T47D (cell line): ENCODE measurements at places on chromosomes 1 and 21.

DNA sequence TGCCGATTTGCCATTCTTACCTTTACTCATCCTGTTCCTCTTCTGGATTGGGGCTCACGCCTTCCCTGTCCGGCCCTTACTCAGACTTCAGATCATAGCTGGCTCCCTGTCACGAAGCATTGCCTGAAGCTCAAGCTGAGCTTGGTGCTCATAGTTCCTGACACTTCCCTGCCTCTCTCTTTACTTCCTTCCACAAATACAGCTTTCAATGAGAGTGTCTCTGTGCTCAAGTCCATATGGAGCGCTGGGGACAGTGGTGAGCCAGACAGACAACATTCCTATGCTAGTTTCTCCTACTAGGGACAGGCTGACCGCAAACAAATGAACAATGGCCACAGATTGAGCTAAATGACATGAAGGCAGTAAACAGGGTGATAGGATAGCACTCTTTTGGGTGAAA lies 38.1 kb downstream of the HHAT start:
- DNase-seq, result peak; percentile 98

GRCh38 chr1:230113593-230114236 lies 46.7 kb downstream of the GALNT2 start:
- no peak for DNase-seq

GRCh38 chr1:158153179-158153578 lies 27.5 kb upstream of the CD1D start:
- no peak for DNase-seq

DNA sequence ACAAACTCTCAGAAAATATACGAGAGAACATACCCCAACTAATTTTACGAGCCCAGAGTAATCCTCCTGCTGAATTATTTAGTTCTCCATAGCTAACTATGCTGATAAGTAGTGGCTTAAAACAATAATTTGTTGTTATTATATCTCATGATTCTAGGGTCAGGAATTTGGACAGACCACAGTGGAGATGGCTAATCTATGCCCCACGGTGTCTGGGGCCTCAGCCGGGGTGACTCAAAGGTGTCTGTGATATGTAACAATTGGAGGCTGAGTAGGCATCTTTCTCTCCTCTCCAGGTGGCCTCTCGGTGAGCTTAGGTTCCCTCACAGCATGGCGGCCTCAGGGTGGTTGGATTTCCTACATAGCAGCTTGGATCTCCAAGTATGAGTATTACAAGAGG lies 35.4 kb upstream of the FOXO6 start:
- DNase-seq, result no peak

- DNase-seq, result no peak
These were observed 46.9 kb upstream of the ADARB1 start for GRCh38 chr21:45027241-45028196.

- DNase-seq, result no peak
These were observed 2.5 kb downstream of the TRNP1 start for GRCh38 chr1:26996024-26996423.

DNA sequence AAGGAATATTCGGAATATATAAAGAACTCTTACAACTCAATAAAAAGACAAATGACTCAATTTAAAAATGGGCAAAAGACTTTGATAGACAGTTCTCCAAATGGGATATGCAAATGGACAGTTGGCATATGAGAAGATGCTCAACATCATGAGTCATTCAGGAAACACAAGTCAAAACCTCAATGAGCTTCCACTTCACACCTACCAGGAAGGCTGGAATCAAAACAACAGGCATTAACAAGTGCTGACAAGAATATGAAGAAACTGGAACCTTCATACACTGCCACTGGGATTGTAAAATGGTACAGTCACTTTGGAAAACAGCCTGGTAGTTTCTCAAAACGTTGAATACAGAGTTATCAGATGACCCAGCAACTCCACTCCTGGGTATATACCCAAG lies 17.2 kb downstream of the PGBD5 start:
- DNase-seq, result no peak

DNA sequence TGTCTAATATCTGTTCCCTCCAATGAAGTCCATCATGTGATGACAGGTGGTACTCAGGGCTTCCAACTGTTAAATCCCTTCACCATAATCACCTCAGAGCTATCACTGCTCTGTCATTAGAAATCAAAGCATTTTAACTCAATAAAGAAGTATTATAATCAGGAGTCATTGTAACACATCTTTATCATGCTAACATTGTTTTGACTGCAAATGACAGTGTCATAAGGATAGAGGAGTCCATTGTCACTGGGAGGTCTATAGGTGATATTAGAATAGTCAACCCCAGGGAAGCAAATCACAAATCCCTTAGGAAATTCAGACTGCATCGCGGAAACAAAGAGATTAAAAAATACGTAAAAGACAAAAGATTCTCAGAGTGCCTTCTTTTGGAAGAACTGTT lies 30.8 kb downstream of the LRRC53 start:
- DNase-seq, result no peak

GRCh38 chr1:98034505-98034904 lies 113.7 kb upstream of the DPYD start:
- no peak for DNase-seq

GRCh38 chr1:36224537-36225282 lies 467 bp downstream of the THRAP3 start:
- peak; percentile 46 for DNase-seq

GRCh38 chr1:184569106-184569505 lies 182.3 kb downstream of the C1orf21 start:
- DNase-seq, result no peak

GRCh38 chr1:51648180-51649109 lies 31.6 kb downstream of the OSBPL9 start:
- no peak for DNase-seq

- no peak for DNase-seq
These were observed 47.5 kb downstream of the YARS1 start for GRCh38 chr1:32769524-32770220.

- no peak for DNase-seq
These were observed 128.8 kb downstream of the KIAA0319L start for GRCh38 chr1:35428360-35428759.

- DNase-seq, result no peak
These were observed 709.3 kb downstream of the KCNT2 start for GRCh38 chr1:195898924-195899323.

- peak; percentile 26 for DNase-seq
These were observed 59.7 kb downstream of the CLIC6 start for GRCh38 chr21:34728479-34728878.

DNA sequence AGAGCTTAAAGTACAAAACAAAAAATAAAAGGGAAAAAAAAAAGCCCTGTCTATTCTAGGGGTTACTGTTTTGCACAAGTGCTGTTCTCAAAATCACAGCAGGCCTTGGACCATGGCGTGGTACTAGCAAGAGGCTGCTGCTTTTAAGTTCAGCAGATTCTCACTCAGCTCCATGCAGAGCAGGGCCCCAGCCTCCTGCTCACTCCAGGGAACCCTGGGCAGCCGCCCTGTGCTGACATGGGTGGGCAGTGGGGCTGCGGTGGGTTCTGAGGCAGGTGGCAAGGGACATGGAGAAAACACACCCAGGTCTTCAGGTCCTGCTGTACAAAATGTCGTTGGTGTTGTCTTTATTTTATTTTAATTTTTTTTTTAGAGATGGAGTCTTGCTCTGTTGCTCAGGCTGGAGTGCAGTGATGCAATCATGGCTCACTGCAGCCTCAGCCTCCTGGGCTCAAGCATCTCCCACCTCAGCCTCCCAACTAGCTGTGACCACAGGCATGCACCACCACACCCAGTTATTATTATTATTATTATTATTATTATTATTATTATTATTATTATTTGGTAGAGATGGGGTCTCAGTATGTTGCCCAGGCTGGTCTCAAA lies 170.9 kb downstream of the DYRK1A start:
- DNase-seq, result no peak

DNA sequence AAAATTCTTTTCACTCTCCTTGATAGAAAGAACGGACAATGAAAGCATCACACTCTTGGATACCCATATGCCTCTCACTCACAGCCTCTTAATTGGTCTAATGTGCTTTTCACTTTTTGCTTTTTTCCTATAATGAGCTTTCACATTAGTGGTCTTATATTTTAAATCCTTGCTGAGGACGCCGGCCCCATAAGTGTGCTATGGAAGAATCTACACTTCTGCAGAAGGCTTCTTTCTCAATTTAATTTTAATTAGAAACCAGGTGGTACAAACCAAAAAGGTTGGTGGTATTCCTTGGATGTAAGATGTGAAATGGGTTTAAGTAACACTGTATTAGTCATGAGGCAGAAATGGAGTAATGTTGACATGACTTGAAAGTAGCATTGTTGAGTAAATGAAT lies 190.6 kb upstream of the NFIA start:
- no peak for DNase-seq
